ENCODE measurements at places on chromosomes 6 and 20. TPM values are rescaled to one million over a fixed set of nuclear protein-coding genes. Genes with fewer than 3 reads are reported as not detected.

- no peak for DNase-seq
Observed at GRCh38 chr6:63887002-63887751, 251.6 kb downstream of the PHF3 start.

DNA sequence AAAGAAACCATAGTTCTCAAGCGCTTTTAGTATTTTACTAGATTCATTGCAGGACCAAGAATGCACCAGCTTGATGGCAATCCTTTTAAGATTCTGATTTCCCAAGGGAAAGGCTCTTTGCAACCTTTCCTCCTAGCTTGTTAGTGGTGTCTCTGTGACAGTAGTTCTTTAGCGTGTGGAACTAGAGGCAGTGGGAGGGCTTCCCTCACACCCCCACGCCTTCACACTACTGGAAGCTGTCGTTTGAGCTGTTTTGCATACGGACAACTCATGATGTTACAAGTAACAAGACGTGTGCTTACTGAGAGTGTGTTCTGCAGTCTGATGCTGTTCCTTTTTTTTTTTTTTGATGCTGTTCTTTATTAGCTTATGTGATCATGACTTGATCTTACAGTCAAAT is 34.1 kb downstream of the EYA4 start:
- DNase-seq: no peak

DNA sequence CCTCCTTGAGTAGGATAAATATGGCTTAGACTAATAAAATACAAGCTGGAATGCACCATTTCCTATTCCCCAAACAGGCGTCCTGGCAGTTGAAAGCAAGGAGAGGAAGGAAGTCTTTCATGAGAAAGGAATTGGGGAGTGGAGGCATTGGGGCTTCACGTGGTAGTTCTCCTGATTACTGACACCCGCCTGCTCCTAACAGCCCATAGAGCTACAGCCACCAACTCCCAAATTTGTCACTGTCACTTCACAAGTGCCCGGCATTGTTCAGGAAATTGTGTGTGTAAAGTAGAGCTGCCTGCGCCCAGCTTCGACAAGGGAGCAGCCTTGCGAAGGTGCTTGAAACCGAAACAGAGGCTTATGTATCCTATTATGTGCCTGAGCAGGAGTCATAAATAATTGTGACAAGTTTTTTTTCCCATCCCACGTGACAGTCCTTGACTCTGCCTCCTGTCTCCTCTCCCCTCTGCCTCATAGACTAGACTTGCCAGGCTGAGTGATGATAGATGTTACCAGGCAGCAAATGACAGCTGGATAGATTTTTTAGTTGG is 301.7 kb upstream of the ZFP64 start:
- no peak for DNase-seq

Gene HUS1B
- 8.9 TPM for total RNA-seq

DNA sequence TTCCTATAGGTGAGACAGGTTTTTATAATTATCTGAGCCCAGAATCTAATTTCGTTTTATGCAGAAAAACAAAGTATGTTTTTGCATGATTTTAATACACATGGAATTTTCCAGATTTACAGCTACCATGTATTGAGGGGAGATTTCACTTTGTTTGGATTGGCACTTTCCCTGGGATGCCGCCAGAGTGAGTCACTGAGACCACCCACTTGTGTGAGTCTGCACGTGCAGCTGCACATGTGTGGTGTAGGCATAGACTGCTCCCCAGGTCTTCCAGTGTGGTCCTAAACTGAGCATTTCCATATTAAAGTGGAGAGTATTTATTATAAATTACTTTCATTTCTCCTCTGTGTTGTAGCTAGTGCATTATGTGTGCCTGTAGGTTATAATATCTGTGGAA is 186.8 kb downstream of the UBE3D start:
- DNase-seq: no peak

GRCh38 chr6:52201046-52201445 is 14.9 kb downstream of the IL17A start:
- no peak for DNase-seq

- DNase-seq: no peak
Observed at GRCh38 chr6:88705601-88706000, 257.8 kb downstream of the RNGTT start.

Gene RNF182
- total RNA-seq: 5.8 TPM

Gene ULBP3
- total RNA-seq: 33.5 TPM

Gene IRAK1BP1
- total RNA-seq: 16.1 TPM

Gene PI16
- 9.8 TPM for total RNA-seq

GRCh38 chr20:38635721-38636288 is 34.2 kb downstream of the ARHGAP40 start:
- DNase-seq: no peak

DNA sequence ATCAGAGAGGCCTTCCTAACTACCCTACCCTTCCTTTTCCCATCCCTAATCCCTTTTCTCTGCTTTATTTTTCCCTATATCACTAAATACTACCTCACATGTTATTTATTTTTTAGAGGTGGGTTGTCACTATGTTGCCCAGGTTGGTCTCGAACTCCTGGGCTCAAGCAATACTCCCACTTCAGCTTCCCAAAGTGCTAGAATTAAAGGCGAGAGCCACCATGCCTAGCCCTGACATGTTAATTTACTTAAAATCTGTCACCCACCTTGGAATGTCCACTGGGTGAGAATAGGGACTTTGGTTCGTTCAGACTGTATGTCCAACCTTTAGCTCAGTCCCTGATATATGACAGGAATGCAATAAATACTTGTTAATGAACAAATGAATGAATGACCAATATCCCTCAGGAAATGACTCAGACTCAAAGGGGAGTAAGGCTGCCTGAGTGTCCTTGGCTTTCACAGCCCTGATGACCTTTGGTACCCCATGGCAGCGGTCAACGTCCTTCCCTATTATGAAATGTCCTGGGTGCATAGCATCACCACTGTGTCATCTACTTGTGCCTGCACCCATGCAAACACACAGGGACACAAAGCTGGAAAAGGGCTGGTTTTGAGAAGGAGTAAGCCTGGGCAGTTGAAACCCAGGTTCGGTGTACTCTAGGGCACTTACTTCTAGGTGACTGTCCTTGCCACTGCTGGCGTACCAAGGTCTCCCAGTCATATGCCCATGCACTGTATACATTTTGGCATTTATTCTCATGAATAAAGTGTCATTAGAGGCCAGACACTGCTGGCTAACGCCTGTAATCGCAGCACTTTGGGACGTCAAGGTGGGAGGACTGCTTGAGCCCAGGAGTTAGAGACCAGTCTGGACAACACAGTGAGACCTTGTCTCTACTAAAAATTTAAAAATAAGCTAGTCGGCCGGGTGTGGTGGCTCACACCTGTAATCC is 26.5 kb downstream of the BCL2L1 start:
- no peak for DNase-seq

- no peak for DNase-seq
Observed at GRCh38 chr6:94636780-94637385, 940.5 kb upstream of the MANEA start.

Gene LAMA4
- 49.2 TPM for total RNA-seq

Gene PRSS35
- 2.3 TPM for total RNA-seq

Gene SIM1
- 0.43 TPM for total RNA-seq

Gene GNAS-AS1
- 3.5 TPM for total RNA-seq

GRCh38 chr6:45630801-45631200 is 253.1 kb upstream of the SUPT3H start:
- DNase-seq: no peak

Gene CRIP3
- 33.4 TPM for total RNA-seq

Gene PCMT1
- total RNA-seq: 220 TPM

Gene SGK2
- 8.5 TPM for total RNA-seq

DNA sequence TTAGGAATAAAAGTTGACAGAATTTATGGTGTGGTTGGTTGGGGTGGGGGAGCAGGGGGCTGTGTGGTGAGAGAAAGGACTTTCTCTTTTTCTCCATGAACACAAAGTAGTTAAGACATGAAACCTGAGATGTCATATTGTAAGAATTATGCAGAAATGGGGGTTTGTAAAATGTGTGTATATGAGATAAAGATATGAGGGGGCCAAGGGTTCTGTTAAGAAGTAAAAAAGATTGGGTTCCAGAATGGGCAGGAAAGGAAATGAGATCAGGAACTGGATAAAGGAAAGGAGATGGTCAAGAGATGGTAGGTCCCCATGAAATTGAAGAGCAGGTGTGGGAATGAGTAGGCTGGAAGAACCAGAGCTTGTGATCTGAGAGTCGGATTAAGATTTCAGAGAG is 9.7 kb downstream of the RNF146 start:
- no peak for DNase-seq

Gene TCP11
- 639 TPM for total RNA-seq

Gene TAAR9
- not detected for total RNA-seq

DNA sequence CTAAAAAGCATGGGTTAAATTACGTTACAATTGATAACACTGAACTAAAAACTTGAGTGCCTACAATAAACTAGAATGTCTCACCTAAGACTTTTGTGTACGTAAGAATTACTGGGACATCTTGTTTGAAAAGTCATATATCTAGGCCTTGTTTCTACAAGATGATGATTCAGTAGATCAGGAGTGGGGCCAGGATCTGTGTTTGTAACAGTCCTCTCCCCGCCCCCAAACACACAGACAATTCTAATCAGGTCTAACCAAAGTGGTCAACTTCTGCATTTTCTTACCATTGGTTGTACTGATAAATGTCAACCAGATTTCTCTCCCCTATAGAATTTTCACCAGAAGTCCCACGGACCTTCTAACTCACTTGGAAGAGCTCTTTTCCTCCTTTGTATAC is 56.9 kb downstream of the RAMACL start:
- DNase-seq: no peak

DNA sequence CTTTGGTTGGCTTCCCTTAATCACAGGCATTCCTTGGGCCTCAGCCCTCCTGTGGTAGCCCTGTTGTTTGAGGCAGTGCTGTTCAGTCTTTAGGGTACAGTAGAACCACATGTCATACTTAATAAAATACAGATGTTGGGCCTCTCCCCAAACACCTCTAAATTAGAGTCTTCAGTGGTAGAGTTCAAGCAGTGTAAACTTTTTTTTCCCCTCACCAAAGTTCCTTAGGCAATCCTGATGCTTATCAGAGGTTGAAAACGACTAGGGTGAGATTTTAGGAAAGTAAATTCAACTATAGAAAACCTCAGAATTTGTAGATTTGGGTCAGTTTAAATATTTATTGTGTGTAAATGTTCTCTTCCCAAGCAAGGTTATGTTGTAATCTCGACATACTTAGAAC is 44.6 kb downstream of the BLTP3A start:
- DNase-seq: no peak

Gene SYCP2
- total RNA-seq: 55.8 TPM

Gene ADGRF1
- total RNA-seq: 2.4 TPM

Gene BPIFB4
- 1.2 TPM for total RNA-seq

Gene TBXT
- total RNA-seq: 0.24 TPM

- DNase-seq: no peak
Observed at GRCh38 chr6:137982418-137983189, 115.5 kb downstream of the TNFAIP3 start.

Gene CD83
- total RNA-seq: 6.2 TPM
